Activated T-cell treated with anti-CD3 and anti-CD28 coated beads, Interleukin-2, amount 50 U/mL, for 72 hours (primary cell): ENCODE measurements at places on chromosomes 3 and 15. TPM values are rescaled to one million over a fixed set of nuclear protein-coding genes. Genes with fewer than 3 reads are reported as not detected.

The MOBP gene
- total RNA-seq, result not detected

The LIPC gene
- total RNA-seq, result 2.2 TPM

The GNL3 gene
- 131 TPM for total RNA-seq

The CCR3 gene
- not detected for total RNA-seq

The DNAH12 gene
- 0.21 TPM for total RNA-seq

The SPATA12 gene
- not detected for total RNA-seq

The WDR72 gene
- not detected for total RNA-seq

The TMEM207 gene
- total RNA-seq, result not detected

The KCNAB1 gene
- not detected for total RNA-seq

DNA sequence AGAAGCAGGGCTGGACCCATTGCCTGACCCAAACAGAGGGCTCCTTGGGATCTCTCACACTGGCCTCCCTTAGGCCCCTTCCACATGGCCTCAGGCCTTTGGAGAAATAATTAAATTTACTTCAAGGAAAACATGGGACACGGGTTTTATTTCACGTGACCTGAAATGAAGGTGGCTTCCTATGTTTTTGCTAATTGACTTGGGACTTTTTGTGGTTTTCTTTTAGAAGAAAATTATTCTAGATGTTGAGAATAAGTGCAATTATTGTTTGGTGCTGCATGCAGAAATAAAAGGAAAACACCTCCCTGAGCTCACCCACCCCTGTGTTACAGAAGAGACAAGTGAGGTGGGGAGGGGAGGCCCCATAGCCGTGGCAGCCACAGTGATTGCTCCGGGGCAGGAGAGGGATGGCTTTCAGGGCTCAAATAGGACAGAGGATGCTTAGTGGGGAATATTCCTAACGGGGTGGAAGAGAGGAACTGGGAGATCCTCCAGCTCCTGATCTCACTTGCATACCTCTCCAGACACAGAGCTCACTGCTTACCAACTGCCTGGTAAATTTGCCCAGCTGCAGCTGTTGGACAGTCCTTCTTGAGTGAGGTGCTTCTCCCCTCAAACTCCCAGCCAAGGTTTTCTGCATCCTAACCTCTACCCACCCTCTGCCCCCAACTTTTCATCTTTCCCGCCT, 29.2 kb upstream of the RPL29 start:
- DNase-seq, result no peak

GRCh38 chr15:62816342-62817069, 226.0 kb upstream of the TPM1 start:
- DNase-seq, result no peak

DNA sequence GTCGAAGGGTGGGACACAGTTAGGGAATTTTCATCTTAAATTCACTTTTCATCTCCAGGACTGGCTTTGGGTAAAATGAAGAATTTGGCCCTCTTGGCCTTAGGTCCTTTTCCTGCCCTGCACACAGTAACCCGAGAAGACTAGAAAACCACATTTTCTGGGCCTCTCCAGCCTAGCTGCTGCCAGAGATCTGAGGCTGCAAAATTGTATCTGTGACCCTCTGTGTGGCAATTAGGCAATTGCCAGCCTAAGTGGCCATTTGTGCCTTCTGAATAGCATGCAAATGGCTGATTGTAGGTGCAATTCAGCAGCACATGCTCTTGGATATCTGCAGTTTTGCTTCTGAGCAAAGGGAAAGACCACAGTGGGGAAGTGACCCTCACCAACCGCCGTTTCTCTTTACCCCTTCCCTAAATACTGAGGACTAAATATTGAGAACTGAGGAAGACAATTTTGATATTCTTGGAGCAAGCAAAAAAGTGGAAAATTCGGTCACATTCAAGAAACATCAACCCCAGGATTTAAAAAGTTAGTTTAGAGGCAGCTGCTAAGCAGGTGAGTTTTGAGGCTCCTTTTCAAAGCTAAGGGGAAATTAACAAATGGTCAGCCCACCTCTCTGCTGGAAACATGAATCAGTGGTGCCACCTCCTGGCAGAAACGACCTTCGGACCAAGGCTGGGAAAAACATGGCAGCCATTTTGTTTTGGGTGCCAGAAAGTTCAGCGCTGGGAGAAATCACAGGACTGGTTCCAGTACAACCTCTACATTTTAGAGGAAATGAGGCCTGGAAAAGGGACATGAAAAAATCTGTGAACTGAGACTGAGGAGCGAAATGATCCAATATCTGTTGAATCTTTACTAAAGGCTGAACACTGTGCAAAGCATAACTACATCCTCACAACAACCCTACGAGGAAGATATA, 56.6 kb upstream of the PRTG start:
- peak; percentile 48 for DNase-seq

GRCh38 chr15:76994001-76994400, 925 bp upstream of the PSTPIP1 start:
- peak; percentile 80 for DNase-seq

DNA sequence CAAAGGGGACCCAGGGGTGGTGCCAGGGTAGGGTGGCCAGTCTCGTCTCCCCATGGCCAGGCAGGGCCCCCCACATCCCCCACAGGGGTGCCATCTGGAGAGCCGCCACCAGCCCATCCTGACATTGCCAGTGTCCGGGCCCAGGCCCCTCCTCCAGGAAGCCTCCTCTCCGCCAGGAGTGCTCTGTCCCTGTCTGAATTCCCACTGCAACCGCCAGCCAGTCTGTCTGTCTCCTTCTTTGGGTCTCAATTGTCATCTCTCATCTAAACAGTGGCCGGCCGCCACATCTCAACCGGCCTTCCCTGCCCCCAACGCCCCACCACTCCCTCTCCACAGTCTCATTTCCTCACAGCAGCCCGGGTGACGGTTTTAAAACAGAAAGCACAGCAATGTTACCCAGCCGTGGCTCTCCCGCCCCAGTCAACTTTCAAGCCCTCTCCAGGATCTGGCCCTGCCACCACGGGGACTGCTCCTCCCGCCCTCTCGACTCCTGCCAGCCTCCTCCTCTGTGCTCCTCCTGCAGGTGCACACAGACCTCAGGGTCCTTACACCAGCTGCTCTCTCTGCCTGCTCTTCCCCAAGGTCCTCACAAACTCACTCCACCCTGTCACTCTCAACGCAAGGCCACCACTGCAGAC, 57.0 kb downstream of the IQSEC1 start:
- peak; percentile 56 for DNase-seq

DNA sequence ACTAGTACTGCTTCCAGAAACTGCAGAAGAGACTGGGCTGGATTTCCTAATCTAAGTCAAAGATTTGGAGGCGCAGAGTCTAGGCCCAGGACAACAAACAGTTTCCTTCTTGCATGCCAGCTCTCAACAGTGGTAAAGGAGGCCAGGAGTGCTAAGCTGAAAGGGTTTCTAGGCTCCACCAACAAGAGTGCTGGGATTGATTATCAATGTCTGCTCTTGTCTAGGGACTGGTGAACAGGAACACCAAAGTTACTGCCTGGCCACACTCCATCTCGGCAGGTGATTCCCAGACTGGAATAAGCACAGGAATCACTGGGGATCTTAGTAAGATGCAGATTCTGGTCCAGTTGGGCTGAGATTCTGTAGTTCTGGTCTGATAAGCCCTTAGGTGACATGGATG, 22.8 kb upstream of the FGD5 start:
- no peak for DNase-seq

DNA sequence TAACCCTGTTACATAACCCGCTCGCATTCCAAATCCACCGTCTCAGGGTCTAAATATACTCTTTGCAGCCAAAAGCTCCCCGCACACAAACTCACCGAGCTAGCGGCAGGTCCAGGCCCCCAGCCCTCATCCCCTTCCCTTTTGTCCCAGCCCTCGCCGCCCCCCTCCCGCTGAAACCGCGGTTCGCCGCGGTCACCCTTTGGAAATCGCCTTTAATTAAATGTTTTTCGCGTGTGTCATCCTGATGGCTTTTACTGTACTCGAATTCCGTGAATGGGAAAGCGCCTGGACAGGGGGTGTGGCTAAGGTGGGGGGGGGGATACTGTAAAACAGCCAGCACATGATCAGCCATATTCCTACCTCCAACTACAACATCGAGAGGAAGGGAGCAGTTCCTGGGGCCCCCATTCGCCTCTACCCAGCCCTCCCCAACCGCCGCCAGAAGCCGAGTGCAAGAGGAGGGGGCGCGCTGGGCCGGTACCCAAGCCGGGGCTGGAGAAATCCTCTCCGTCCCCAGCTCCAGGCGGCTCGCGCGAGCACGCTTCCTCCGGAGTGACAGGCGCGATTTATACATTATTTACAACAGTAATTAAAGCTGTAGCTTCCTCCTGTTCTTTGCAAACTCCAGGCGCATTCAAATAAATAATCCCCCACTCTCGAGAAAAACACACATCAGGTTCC, 1.7 kb downstream of the RORA start:
- DNase-seq, result no peak

- DNase-seq, result no peak
Observed at GRCh38 chr3:132758740-132759139, 36.5 kb upstream of the NPHP3 start.

DNA sequence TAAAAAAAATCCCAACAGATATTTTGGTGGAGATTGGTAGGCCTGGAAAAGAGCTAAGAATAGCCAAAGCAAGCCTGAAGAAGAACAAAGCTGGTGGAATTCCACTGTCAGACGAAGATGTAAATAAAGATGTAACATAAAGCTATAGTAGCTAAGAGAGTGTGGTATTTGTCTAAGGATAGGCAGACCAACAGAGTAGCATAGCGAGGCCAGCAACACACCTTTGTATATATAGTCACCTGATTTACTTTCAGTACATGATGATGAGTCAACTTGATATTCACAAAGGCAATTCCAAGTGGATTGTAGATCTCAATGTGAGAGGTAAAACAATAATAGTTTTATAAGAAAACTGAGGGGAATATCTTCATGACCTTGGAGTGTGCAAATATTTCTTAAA, 53.6 kb upstream of the SYN2 start:
- DNase-seq, result no peak

GRCh38 chr3:12817343-12817710, 20.8 kb downstream of the CAND2 start:
- DNase-seq, result no peak

GRCh38 chr15:62845241-62846126, 197.1 kb upstream of the TPM1 start:
- DNase-seq, result no peak

DNA sequence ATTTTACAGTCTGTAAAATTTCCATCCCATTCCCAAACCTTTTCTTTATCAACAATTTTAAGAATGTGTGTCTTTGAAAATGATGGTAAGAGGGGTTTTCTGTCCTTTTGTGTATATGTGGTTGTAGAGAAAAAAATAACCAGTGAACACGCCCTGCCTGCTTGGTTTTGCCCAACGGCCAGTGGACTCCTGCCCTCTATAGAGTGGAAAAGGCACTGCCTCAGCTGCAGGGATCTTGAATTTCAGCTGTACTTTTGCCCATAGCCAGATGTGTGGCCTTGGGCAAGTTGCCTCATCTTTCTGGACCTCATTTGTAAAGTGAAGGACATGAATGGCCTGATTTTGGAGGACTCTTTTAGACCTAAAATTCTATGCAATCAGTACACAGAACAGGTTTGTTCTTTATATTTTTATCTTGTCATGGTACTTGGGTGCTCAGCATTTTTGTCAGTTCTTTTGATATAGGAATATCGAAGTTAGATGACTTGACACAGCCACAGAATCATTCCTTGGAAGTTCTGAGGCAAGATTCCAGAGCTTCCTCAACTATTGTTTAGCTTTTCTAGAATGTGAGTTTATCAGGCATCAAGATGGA, 81.0 kb downstream of the CLDN11 start:
- peak; percentile 2 for DNase-seq

- peak; percentile 30 for DNase-seq
Observed at GRCh38 chr15:68781766-68782588, 38.7 kb downstream of the ANP32A start.

DNA sequence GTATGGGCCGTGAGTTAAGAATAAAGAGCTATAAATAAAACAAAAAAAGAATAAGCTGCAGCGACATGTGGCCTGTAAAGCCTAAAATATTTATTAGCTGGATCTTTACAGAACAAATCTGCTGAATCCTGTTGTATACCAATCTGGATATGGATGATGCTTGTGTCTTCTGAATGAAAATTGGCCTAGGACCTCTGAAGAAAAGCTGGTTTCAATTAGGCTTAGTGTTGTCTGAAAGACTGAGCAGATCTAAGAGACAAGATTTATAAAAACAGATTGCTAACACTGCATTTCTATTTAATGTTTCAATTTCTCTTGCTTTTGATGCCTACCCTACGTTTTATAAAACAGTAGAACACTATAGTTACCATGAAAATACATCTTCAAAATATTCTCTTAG, 57.9 kb downstream of the ST3GAL6 start:
- DNase-seq, result no peak

- peak; percentile 5 for DNase-seq
Observed at GRCh38 chr15:22884344-22884743, 45.9 kb downstream of the NIPA2 start.

- no peak for DNase-seq
Observed at GRCh38 chr3:172082269-172082668, 42.9 kb downstream of the FNDC3B start.

DNA sequence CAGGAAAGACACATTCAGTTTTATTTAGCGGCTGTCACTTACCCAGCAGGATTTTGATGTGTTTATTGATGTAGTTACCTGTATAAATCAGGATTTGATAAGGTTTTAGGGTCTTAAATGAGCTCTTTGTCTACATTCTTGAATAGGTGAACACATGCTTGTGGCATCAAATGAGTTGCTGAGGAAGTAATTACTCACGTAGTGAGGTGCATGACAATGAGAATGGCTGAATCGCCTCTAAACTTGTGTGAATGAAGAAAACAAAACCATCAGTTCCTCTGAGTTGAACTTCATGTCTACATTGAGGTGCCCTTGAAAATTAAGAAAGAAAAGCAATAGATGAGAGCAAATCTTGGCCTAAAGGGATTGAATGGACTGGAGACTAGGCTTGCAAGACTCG, 245.6 kb upstream of the SATB1 start:
- no peak for DNase-seq

DNA sequence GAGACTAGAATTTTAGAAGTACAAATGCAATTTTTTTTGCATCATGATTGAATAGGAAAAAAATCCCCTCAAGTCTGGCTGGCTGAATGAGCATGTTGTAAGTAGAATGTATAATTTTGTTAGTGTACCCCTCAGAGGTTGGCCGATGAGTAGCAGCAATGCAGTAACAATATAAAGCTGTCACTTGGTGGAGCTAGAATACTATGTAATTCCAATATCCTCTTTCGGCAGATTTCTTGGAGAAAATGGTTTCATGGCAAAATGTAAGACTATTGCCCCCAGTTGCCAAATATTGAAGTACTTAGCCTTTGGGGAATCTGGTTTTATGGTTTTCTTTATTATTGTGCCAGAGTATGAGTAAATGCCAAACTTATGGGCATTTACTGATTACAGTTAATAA, 39.8 kb upstream of the SGO1 start:
- DNase-seq, result no peak

DNA sequence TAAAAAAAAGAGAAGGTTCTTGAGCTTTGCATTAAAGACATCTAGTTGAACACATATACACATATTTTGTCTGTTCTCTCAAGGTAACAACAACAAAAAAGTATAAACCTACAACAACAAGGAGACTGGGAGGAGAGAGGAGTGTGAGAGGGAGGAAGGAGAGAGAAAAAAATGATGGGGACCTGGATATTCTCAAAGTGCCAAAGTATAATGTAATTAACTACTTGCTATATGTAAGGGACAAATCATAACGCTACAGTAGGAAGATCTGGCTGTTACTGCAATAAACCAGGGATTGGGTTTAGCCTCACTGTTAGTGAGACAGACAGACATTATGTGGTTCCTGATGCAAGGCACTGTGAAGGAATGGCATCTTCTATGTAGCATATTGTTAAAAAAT, 14.2 kb upstream of the GABRR3 start:
- no peak for DNase-seq
